ENCODE measurements at places on chromosomes 1 and 21. TPM values are rescaled to one million over a fixed set of nuclear protein-coding genes. Genes with fewer than 3 reads are reported as not detected.

The CYP4X1 gene
- 0.59 TPM for total RNA-seq

DNA sequence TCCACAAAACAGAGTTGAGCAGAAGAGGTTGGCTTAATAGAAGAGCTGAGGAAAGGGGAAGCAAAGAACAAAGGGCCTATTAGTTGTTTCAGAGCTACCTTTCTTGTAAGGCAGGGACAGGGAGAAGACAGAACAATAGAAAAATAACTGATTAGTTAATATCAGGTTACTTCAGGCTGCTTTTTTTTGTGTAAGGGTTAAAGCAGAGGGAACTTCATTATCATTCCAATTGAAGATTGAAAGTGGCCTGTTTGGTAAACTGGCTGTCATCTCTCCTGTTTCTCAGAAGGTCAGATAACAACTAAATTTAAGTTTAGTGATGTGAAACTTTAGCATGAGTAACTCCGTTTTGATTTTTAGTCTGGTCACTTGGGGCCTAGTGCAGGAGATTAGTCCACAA, 22.3 kb downstream of the CDC42 start:
- no peaks in the 10 kb centered on the region for H3K27me3 ChIP-seq
- H3K36me3 ChIP-seq, result peaks cover 22% of the 10 kb centered on the region
- H3K4me3 ChIP-seq, result no peak overlapping the region

- H3K27me3 ChIP-seq, result no peaks in the 10 kb centered on the region
- H3K4me3 ChIP-seq, result no peak overlapping the region
- H3K4me1 ChIP-seq, result peaks cover 5% of the 10 kb centered on the region
- no peak for DNase-seq
Observed at GRCh38 chr1:59417406-59417805, 120.5 kb downstream of the FGGY start.

The ACTA1 gene
- total RNA-seq, result not detected

The HES3 gene
- not detected for total RNA-seq

DNA sequence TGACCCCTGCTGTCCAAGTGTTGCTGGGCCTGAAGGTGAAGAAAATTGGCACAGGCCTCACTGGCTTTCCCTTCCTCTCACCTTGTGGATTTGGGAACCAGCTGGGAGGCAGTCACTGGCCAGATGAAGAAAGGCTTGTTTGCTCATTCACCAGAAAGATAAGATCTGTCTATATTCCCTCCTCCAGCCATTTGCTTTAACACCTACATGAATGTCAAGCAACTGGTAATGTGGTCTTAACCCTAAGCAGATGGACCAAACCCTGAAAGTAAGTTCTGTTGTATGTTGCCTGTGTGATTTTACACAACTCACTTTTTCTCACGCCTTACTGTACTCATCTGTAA, 10.3 kb upstream of the SRRM1 start:
- H3K27me3 ChIP-seq, result peaks cover 3% of the 10 kb centered on the region
- no peak overlapping the region for H3K27ac ChIP-seq
- no peak overlapping the region for H3K4me3 ChIP-seq
- H3K4me1 ChIP-seq, result no peaks in the 10 kb centered on the region
- no peaks in the 10 kb centered on the region for H3K36me3 ChIP-seq

DNA sequence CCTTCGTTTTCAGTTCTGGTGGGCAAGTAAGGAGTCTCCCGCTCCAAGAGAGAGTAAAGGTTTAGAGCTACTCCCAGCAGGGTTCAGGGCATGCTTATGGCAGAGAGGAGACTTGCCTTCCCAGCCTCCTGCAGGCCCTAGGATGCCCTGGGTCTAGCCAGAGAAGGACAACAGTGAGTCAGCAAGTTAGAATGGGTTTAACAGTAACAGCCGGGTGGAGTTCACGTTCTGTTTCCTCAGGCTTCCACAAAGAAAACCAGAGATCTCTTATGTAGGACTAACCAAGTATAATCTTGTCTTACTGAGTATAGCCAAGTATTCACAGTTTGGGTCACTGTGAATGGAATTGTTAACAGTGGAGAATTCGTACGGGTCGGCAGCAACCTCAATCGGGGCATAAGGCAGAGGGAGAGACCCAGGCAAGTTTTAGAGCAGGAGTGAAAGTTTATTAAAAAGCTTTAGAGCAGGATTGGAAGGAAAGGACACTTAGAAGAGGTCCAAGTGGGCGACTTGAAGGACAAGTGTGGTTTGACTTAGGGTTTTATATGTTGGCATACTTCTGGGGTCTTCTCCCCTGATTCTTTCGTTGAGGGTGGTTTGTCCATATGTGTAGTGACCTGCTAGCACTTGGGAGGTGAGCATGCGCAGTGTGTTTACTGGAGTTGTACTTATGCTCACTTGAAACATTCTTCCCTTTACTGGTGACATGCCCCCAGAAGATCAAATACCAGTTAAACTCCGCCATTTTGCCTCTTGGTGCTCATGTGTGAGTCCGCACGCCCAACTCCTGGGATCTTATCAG, 4.5 kb downstream of the OVAAL start:
- H3K27me3 ChIP-seq, result no peaks in the 10 kb centered on the region
- peak; percentile 72 for DNase-seq
- no peak overlapping the region for H3K4me3 ChIP-seq
- peak overlapping the region; percentile 50 for H3K27ac ChIP-seq
- H3K36me3 ChIP-seq, result no peaks in the 10 kb centered on the region
- peaks cover 31% of the 10 kb centered on the region for H3K4me1 ChIP-seq

The FNBP1L gene
- 8.7 TPM for total RNA-seq

- no peaks in the 10 kb centered on the region for H3K4me1 ChIP-seq
- no peak for DNase-seq
- peaks cover 11% of the 10 kb centered on the region for H3K27me3 ChIP-seq
- H3K4me3 ChIP-seq, result no peak overlapping the region
- H3K36me3 ChIP-seq, result no peaks in the 10 kb centered on the region
- no peak overlapping the region for H3K27ac ChIP-seq
Observed at GRCh38 chr1:179702946-179703539, 40.0 kb upstream of the FAM163A start.

- peaks cover 4% of the 10 kb centered on the region for H3K4me1 ChIP-seq
- H3K4me3 ChIP-seq, result no peak overlapping the region
- no peak overlapping the region for H3K27ac ChIP-seq
- DNase-seq, result no peak
- no peaks in the 10 kb centered on the region for H3K36me3 ChIP-seq
Observed at GRCh38 chr1:234150892-234151291, 222.4 kb upstream of the COA6 start.

The SV2A gene
- total RNA-seq, result 20.3 TPM

DNA sequence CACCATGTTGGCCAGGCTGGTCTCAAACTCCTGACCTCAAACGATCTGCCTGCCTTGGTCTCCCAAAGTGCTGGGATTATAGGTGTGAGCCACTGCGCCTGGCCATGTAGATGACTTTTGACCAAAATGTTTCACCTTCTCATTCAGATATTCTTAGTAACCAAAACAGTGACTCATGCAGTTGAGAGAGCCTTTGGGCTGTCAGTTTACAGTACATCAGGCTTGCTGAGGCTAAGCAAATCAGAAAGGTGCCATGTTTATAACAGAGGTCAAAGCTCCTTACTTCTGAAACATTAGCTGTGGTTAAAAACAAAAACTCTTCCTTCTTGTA, 21.0 kb downstream of the CNIH4 start:
- peaks cover 25% of the 10 kb centered on the region for H3K4me1 ChIP-seq
- H3K36me3 ChIP-seq, result peaks cover 16% of the 10 kb centered on the region
- H3K4me3 ChIP-seq, result no peak overlapping the region

- peaks cover 8% of the 10 kb centered on the region for H3K27me3 ChIP-seq
- no peaks in the 10 kb centered on the region for H3K36me3 ChIP-seq
- H3K27ac ChIP-seq, result no peak overlapping the region
Observed at GRCh38 chr1:115807723-115808122, 33.2 kb downstream of the NHLH2 start.

The HPCAL4 gene
- not detected for total RNA-seq

DNA sequence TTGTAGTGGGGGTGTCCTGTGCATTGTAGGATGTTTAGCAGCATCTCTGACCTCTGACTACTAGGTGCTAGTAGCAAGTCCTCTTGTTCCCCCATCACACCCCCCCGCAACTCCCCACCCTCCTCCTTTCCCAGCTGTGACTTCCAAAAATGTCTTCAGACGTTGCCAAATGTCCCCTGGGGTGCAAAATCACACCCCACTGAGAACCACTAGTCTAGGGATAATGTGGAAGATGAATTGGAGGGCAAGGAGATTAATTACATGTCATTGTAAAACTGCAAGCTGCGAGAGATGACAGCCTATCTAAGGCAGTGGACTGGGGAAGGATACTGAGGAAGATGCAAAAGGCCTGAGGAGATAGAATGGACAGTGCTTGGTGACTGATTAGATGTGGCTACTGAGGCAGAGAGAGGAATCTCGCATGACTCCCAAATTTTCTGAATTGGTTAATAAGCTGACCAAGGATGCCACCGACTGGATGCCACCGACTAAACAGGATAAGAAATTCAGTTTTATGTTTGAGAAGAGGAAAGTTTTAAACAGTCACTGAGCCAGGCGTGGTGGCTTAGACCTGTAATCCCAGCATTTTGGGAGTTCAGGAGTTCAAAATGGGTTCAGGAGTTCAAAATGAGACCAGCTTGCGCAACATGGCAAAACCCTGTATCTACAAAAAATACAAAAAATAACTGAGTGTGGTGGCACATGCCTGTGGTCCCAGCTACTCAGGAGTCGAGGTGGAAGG, 3.1 kb upstream of the JAK1 start:
- no peak overlapping the region for H3K27ac ChIP-seq
- H3K4me3 ChIP-seq, result no peak overlapping the region
- H3K27me3 ChIP-seq, result no peaks in the 10 kb centered on the region
- peak; percentile 48 for DNase-seq
- peaks cover 9% of the 10 kb centered on the region for H3K4me1 ChIP-seq

GRCh38 chr1:27152829-27153548, 1.9 kb downstream of the SLC9A1 start:
- H3K4me3 ChIP-seq, result peak overlapping the region; percentile 89
- DNase-seq, result no peak
- peak overlapping the region; percentile 93 for H3K27ac ChIP-seq
- no peaks in the 10 kb centered on the region for H3K27me3 ChIP-seq
- H3K36me3 ChIP-seq, result no peaks in the 10 kb centered on the region
- peaks cover 34% of the 10 kb centered on the region for H3K4me1 ChIP-seq

- no peak overlapping the region for H3K4me3 ChIP-seq
- H3K27me3 ChIP-seq, result no peaks in the 10 kb centered on the region
- no peak for DNase-seq
- H3K27ac ChIP-seq, result no peak overlapping the region
- H3K4me1 ChIP-seq, result peaks cover 17% of the 10 kb centered on the region
Observed at GRCh38 chr1:15531682-15532081, 5.0 kb downstream of the DNAJC16 start.

DNA sequence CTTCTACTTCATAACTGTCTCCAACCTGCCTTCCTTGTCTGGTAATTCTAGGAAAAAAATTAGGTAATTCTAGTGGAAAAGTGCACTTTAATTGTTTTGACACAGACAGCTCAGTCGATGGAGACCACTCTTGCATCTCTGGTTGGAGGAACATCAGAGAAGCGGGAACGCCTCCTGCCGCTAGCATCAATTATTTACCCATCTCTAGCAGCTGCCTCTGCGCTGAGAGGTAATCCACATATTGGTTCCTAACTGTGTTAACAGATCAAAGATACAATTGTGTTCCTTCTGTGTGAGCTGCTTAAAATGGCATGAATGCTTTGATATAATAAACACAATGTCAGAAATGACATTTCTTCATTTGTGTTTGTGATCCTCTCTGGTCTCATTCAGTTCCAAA, 33.3 kb downstream of the C2CD2 start:
- no peak overlapping the region for H3K4me3 ChIP-seq
- DNase-seq, result no peak
- H3K27ac ChIP-seq, result no peak overlapping the region

DNA sequence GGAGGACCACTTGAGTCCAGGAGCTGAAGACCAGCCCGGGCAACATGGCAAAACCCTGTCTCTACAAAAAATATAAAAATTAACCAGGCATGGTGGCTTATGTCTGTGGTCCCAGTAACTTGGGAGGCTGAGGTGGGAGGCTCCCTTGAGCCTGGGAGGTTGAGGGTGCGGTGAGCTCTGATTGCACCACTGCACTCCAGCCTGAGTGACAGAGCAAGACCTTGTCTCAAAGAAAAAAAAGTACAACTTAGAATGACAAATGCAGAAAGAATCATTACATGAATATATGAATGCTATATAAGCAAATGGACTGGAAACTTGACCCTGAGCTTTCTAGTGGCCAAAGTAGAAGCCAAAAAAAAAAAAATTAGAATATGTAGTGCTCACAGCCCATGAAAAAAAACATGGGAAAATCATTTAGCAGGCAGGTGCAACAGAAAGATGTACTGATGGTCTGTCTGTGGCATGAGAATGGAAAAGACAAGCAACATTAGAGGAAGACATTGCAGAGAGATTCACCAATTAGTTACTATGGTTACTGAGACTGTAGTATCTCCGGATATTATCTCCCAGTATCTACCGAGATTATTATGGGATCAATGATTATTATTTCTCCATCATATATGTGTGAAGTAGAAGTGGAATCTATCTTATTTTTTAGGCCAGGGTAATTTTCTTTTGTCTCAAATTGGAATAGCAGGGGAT, 19.2 kb downstream of the ELAPOR1 start:
- no peak overlapping the region for H3K4me3 ChIP-seq
- peaks cover 4% of the 10 kb centered on the region for H3K4me1 ChIP-seq
- H3K36me3 ChIP-seq, result no peaks in the 10 kb centered on the region
- H3K27me3 ChIP-seq, result peaks cover 3% of the 10 kb centered on the region
- no peak overlapping the region for H3K27ac ChIP-seq
